ENCODE measurements at places on chromosomes 11 and 22.
A peak's percentile ranks its signal among the peaks of the same experiment; 100 is the strongest.

GRCh38 chr11:15662285-15662684 lies 547.6 kb downstream of the INSC start:
- DNase-seq, result peak; percentile 2

DNA sequence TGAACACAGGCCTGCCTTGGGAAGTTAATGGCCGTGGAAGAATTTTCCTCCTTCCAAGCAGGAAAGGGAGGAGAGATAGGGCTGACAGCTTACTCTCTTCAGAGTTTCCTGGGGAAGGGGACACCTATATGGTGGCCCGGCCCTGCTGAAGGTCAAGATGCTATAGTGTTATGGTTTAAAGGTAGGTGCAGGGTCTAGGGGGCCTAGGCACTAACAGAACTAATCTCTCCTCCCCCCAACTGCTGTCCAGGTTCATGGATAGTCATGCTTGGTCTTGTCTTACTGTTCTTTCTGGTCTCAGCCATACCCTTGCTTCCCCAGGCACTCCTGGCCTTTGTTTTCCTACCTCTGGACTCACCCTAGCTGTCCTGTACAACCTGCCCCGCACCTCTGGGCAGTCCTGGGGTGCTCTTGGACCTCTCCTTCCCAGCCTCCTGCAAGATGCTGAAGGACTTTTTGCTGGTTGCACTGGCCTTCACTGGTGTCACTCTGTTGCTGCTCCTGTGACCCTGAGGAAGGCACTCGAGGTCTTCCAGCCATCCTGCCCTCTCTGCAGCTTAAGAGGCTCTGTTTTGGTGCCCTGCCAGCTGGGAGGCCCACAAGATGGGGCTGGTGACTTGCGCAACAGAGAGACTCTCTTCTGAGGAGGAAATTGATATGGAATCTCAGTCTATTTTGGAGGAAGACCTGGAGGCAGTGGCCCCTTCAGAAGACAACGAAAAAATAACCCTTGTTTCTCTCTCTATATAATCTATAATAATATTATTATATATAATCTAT lies 17.9 kb downstream of the SEC14L3 start:
- no peak for DNase-seq

DNA sequence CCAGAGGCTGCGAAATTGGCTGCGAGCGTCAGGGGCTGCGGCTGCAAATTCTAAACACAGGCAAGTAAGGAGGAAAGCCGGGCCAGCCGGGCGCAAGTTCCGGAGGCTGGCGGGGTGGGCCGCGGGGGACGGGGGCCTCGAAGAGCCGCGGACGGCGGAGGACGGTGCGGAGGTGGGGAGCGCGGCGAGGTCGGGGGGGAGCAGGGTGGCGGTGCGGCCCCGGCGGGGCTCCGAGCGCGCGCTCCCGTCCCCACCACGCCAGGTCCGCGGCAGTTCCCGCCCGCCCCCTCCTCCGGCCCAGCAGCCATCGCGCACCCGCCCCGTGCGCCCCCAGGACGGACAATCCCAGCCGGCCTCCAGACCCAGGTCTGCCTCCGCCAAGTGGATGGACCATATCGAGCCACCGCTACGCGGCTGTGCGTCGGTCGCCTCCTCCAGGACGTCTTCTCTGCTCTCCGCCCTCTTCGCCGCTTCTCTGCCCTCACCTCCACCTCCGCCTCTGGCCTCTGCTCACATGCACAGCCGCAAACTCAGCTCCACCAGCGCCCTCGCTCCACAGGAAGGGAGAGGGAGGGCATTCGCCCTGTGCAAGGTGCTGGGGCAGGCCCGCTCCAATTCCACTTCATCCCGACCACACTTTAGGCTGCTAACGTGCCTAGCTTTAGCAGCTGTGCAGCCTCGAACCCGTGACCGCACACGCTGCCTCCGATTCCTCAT lies 7.2 kb downstream of the ELFN2 start:
- peak; percentile 20 for DNase-seq

DNA sequence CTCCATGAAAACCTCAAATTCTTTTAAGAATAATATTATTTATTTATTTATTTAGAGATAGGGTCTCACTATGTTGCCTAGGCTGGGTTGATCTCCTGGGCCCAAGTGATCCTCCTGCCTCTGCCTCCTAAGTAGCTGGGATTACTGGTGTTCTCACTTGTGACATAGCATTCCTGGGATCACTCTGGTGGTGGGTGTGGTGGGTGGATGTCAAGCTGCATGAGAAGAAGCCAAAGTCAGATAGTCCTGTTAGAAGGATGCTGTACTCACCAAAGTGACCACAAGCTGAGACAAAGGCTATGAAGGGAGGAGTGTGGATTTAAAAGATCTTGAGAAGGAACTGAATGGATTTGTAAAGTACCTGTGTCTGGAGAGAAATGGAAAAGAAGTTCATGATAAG lies 87.9 kb upstream of the SPON1 start:
- DNase-seq, result no peak

GRCh38 chr11:110029714-110030113 lies 63.5 kb upstream of the ZC3H12C start:
- no peak for DNase-seq

GRCh38 chr11:118206391-118207031 lies 18.3 kb downstream of the JAML start:
- no peak for DNase-seq

DNA sequence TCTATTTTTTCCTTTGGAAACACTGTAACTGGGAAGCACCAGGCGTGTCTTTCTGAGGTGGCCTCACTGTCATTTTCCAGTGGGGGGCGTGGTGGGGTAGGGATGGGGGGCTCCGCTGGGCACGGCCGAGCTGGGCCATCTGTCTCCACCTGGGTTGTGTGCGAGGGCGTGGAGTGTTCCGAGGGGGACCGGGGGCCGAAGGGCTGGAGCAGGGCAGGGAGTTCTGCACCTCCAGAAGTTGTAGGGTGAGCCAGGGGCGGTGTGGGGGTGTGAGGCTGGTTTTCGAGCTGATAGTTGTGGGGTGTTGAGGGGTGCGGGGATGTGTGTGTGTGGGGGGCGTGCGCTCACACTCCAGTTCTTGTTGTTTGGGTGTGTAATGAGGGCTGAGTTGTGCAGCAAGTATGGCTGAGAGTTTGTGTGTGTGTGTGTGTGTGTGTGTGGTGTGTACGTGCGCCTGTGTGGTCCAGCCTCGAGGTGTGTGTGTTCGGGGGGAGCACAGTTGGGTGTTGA lies 10.8 kb downstream of the YPEL4 start:
- no peak for DNase-seq

DNA sequence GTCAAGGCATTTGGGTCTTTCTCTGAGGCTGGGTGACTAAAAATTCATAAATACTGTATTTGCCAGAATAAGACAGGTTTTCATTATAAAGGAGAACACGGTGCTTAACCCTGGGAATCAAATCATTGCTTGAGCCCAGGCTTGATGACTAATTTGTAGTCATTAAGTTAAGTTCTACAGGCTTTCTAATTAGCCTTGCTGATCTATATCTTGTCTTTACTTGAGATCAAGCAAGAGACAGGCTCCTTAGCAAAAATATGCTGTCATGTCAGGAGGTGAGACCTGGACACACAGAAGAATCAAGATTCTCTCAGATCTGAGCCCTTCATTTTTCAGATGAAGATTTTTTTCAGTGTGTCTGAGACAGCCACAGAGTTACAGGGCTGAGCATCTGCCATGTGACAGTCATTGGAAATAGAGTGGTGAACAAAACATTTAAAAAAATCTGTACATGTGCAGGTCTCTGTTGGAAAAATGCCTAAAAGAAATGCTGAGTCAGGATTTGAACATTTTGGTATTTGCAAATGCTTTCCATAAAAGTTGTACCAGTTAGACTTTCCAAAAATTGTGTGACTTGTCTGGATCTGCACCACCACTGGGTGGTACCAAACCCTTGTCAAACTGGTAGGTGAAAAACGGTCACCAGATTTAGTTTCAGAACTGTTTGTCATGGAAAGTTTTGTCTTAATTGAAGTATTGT lies 14.6 kb downstream of the ACAT1 start:
- no peak for DNase-seq

- no peak for DNase-seq
Observed at GRCh38 chr11:72842653-72843330, 28.6 kb downstream of the ATG16L2 start.

DNA sequence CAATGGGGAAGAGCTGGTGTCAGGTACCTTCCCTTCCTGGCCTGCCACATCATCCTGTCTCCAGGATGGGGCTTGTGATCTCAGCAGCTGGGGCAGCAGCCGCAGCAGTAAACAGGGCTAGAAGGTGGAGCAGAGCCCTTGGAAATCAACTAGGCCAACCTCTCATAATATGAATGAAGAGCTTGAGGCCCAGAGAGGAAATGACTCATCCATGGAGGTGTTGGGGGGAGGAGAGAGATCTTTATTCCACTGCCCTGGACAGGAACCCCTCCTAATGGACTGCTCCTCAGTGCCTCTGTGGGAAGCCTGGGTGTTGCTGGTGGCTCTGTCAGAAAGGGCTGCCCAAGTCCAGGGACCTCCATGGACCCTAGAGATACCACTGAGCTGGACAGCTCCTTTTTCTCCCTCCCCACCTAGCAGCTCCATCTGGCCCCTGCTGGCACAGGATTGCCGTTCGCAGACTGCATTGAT lies 111.8 kb downstream of the OSBP2 start:
- DNase-seq, result no peak
